ENCODE measurements at places on chromosomes 1 and 21.

GRCh38 chr1:162649583-162649982 lies 17.3 kb downstream of the DDR2 start:
- no peak for DNase-seq

- DNase-seq, result no peak
Measured at GRCh38 chr1:165753934-165754333, 14.7 kb downstream of the TMCO1 start.

GRCh38 chr1:198967566-198967965 lies 328.7 kb downstream of the PTPRC start:
- DNase-seq, result no peak

GRCh38 chr1:157678721-157679120 lies 21.8 kb downstream of the FCRL3 start:
- no peak for DNase-seq

DNA sequence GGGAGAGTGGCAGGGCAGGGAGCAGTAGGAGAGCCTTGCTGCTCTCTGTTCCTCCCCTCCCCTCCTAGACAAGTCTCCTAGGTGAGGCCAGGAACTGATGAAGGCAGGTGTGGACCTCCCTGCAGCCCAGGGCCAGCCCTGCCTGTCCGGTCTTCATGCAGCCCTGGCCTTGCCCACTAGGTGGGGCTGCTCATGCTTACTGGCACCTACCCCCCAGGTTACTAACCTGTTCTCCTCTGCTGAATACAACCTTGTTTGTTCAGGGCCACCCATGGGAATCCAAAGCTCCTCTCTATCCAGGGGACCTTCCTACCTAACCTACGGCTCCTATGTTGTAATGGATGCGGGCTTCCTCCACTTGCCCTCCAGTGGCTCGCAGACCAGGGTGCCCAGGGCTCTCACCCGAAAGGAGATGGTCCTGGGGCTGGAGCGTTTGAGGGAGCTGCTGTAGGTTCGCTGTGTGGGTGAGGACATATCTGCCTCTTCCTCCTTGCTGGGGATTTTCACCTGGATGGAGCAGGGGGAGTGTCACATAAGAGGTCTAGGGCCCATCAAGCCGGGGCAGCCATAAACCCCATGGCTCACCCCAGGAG lies 7.9 kb upstream of the TNNT2 start:
- DNase-seq, result peak; percentile 25

DNA sequence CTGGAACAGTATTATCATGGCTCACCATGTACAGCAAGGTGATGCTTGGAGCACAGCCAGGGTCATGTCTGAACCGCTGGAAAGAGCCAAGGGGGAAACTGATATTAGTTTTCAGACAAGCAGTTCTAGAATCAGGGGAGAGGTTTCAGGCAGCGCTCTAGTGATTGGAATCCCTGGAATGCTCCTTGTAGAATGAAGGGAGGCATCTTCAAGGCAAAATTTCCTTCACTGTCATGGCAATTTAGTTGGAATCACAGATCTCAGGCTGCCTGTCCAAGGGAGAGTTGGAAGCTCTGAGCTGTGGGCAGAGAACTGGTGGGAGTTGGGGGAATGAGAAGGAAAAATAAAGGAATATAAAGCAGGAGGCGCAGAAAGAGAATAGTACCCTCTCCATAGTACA lies 737.1 kb downstream of the PTPRU start:
- DNase-seq, result no peak

DNA sequence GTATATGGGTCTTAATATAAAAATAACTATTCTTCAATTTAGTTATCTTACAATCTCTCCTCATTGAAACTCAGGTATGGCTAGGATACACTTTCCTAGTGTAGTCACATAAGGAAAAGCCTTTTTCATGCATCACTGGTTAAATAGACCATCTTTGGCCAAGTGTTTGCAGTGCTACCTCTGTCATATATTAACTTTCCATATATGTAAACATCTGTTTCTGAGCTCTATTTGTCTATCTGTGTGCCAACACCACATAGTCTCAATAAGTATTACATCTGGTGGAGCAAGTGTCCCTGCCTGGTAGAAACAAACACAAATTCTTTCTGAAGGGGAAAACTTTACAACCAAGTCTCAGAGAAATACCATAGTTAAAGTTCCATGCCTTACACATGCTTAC lies 134.6 kb downstream of the TSEN15 start:
- DNase-seq, result no peak

DNA sequence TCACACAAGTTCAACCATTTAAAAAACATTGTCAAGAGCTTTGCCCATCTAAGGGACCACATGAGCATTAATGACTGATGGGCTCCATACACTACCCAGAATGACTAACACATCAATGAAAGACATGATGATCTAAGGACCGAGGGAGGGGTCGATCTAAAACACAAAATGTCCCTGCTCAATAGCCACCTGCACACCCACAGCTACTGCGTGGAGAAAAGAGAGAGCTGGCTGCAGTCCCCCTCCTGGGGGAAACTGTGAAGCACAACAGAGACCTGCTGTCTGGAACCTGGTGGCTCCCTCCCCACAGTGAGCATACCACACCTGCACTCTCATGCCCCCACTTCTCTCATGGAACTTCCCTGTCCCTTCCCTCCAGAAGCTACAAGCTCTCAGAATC lies 130.1 kb upstream of the ERG start:
- DNase-seq, result no peak

DNA sequence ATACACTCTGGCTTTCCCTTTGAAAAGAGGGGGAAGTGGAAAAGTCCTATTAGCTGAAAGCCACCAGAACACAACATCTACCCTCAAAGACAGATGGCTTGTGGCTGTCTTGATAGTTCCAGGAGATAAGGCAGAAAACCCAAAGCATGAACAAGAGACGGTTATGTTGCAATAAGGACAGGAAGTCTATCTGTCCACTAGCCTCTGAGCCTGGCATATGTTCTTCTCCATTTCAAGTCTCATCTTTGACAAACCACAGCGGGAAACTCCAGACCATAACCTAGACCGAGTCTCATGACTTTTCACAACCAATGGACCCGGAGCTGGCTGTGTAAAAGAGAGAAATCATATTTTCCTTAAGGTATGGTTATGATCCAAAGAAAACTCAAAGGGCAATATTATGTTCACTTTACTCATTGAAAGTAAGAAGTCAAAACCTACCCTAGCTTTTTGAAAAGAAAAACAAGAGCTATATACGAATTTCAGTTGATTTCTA lies 33.8 kb downstream of the DUSP10 start:
- DNase-seq, result no peak

DNA sequence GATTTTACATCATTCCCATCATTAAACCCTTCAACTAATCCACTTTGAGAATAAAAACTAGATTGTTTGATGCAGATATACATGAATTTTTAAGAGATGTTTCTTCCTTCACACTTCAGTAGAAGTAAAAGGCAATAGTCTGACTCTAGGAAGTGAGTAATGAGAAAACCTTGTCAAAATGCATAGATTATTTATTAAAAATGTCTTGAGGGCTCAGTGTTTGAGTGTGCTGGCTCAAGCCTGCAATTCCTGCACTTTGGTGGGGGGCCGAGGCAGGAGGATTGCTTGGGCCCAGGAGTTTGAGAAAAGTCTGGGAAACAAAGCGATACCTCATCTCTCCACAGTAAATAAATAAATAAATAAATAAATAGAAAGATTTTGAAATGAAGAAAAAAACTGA lies 177.1 kb downstream of the NEGR1 start:
- no peak for DNase-seq

DNA sequence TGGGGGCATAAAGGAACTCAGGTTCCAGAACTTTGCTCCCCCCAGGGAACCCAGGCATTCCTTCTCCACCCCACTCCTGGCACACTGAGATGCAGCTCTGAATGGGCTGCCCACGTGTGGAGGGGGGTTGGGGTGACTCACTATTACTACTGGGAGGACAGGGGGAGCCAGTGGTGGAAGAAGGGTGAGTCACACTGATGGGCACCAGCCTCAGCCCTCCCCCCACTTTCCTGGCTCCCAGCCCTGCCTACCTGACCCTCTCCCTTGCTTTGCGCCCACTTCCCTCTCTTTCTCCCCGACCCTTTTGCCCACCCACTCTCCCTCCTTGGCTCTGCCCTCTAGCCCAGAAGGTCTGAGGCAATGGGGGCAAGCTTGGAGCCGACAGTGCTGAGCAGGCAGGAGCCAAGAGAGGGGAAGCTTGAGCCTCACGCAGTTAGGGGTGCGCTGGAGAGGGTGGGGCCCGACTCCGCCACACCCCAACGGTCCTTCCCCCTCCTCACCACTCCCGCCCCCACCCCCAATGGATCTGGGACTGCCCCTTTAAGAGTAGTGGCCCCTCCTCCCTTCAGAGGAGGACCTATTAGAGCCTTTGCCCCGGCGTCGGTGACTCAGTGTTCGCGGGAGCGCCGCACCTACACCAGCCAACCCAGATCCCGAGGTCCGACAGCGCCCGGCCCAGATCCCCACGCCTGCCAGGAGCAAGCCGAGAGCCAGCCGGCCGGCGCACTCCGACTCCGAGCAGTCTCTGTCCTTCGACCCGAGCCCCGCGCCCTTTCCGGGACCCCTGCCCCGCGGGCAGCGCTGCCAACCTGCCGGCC lies at the start of gene LMNA:
TSS of gene LMNA (plus strand) at position 611 of the 818 bp plus-strand sequence. CDS start 208 bp downstream, outside the sequence.
- DNase-seq, result peak; percentile 76

DNA sequence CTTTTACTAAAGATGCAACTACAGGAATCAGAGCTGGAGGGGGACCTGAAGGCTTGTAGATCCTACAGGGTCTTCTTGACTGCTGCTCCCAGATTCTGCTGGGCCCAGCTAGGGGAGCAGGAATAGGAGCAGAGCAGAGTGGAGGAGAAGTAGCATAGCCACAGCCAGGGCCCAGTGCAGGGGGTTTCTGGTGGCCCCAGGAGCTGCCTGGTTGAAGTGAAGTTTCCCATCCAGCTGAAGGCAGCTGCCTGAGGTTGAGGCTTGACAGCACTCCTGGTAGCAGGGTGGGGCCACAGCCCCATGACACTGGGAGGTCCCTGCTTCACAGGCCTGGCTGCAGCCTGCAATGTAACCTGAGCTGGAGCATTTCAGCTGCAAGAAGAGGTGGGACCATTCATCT lies 2.0 kb upstream of the INPP5B start:
- no peak for DNase-seq

DNA sequence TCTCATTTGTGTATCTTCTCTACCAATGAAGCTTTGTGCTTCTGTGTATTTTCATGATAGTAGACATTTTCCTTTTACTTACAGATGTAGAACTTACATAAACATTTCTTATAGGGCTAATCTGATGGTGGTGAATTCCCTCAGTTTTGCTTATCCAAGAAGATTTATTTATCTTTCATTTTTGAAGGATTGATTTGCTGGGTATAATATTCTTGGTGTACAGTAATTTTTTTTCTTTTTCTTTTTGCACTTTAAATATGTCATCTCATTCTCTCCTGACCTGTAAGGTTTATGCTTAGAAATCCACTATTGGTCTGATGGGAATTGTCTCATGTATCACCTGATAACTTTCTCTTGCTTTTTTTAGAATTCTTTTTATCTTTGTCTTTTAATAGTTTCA lies 127.6 kb upstream of the KCTD3 start:
- DNase-seq, result no peak

GRCh38 chr1:54951810-54952226 lies 28.6 kb upstream of the TMEM61 start:
- no peak for DNase-seq

- no peak for DNase-seq
Measured at GRCh38 chr1:42660907-42661500, 2.8 kb downstream of the PPIH start.

DNA sequence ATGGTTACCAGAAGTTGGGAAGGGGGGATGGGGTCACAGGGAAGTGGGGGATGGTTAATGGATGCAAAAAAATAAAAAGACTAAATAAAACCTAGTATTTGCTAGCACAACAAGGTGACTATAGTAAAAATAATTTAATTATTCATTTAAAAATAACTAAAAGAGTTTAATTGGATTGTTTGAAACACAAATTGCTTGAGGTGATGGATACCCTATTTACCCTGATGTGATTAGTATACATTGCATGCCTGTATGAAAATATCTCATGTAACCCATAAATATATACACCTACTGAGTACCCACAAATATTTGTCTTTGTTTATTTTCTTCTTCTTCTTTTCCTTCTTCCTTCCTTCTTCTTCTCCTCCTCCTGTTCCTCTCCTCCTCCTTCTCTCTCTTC lies 57.8 kb upstream of the MACF1 start:
- no peak for DNase-seq

All from activated naive CD4-positive, alpha-beta T cell treated with anti-CD3 and anti-CD28 coated beads, Interleukin-2, amount 50 U/mL, for 16 hours (primary cell).